ENCODE measurements at places on chromosomes 7 and 10.
A peak's percentile ranks its signal among the peaks of the same experiment; 100 is the strongest.

DNA sequence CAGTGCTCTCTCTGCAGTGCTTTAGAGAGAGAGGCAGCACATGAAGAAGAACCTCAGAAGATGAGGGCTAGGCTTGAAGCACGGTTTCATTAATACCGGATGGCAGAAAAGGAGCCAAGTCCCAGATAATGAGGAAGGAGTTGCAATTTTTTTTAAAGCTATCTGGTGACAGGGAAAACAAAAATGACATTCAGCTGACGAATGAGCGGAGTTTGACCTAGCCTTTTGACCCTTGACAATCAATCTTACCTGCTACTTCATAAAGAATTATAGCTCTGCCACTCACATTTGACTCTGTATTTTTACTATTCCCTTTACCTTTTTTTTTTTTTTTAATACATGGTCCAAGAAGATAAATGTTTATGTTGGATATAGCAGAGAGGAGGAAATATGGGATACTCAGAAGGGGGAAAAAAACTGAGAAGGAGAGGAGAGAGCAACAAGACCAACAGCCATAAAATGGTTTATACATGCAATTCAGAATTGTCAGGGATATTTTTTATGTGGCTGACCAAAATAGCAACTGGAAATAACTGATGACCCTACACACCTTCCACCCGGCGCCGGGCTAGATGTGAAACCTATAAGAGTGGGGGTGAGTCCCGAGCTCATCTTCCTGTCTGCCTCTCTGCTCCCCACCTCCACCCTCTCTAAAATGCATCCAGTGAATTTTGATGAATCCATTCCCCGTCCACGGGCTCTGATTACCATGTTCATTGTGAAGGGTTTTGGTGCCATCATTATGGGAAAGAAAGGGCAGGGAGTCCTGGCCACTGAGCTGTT, 274.4 kb upstream of the YAE1 start:
- DNase-seq = no peak

DNA sequence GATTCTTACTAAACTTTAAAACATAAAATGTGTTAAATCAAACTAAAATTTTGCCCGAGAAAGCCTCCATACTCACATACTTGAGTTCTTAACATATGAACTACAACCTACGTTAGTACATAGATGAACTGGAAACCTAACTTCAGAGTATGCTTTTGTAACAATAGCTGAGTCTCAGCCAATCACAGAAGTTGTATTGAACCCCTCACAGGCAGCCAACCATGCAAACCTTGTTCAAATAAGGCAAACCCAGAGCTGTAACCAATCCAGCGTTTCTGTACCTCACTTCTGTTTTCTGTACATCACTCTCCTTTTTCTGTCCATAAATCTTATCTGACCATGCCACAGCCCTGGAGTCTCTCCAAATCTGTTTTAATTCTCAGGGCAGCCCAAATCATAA, 157.3 kb upstream of the COL1A2 start:
- no peak for DNase-seq

DNA sequence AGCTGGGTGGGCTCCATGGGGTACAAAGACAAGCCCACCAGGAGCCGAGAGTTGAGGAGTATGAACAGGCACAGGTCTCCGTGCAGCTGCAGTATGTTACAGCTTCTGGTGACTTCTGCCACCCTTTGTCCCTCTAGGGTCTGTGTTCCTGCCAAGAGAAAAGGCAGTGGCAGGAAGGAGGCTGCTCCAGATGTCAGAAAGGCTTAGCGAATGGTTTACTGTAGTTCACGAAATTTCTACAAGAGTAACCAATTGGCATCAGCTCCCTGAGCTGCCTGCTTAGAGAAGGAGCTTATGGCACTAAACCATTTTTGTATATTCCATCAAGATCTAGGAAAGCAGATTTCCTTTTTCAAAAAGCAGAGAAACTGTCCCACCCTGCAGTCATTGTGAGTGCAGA, 48.2 kb upstream of the TMEM72 start:
- DNase-seq = no peak

DNA sequence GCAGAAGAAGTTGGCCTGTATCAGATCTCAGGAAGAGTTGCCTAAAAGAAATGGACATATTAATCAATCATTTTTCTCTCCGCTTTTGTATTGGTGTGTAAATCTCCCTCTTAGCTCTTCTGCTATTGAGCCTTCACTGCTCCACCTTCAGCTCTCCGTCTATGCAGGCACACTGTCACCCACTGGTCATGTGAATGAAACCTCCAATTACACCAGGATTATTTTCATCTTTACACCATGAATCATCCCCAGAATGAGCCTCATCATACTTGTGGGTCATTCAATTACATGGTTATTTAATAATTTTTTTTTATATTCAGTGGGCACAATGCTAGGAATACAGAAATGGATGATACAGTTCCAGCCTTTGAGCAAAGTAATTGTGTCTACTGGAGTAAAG, 92.6 kb downstream of the LRRC4 start:
- no peak for DNase-seq

GRCh38 chr7:91265693-91266066, 1.4 kb downstream of the FZD1 start:
- DNase-seq = no peak

- no peak for DNase-seq
Observed at GRCh38 chr10:110615057-110615747, 28.9 kb upstream of the RBM20 start.

DNA sequence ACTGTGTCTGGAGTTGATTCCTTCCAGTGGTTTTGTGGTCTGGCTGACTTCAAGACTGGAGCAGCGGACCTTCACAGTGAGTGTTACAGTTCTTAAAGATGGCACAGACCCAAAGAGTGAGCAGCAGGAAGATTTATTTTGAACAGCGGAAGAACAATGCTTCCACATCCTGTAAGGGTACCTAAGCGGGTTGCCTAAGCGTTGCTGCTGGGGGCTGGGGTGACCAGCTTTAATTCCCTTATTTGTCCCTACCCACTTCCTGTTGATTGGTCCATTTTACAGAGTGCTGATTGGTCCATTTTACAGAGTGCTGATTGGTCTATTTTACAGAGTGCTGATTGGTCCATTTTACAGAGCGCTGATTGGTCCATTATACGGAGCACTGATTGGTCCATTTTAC, 13.2 kb downstream of the AKR1B15 start:
- DNase-seq = no peak

- no peak for DNase-seq
Observed at GRCh38 chr7:96685755-96686154, 23.9 kb downstream of the SEM1 start.

GRCh38 chr7:36021917-36022550, 131.0 kb upstream of the EEPD1 start:
- DNase-seq = no peak

GRCh38 chr7:2974093-2974819, 69.4 kb downstream of the CARD11 start:
- DNase-seq = no peak

- DNase-seq = no peak
Observed at GRCh38 chr7:150412016-150412415, 32.9 kb downstream of the ZNF775 start.

GRCh38 chr7:35988105-35988504, 164.9 kb upstream of the EEPD1 start:
- no peak for DNase-seq

DNA sequence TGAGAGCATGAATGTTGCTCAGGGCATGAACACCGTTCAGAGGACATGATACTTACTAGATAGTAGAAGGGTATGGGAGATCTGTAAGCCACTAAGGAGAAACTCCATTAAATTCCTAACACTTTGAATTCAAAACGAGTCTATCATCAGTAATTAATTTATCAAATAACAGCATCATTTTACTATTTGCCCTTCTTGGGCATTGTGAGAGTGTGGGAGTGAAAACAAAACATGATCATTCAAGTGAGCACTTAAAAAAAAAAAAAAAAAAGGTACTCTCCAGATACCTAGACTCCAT, 20.5 kb upstream of the ASB15 start:
- DNase-seq = no peak

DNA sequence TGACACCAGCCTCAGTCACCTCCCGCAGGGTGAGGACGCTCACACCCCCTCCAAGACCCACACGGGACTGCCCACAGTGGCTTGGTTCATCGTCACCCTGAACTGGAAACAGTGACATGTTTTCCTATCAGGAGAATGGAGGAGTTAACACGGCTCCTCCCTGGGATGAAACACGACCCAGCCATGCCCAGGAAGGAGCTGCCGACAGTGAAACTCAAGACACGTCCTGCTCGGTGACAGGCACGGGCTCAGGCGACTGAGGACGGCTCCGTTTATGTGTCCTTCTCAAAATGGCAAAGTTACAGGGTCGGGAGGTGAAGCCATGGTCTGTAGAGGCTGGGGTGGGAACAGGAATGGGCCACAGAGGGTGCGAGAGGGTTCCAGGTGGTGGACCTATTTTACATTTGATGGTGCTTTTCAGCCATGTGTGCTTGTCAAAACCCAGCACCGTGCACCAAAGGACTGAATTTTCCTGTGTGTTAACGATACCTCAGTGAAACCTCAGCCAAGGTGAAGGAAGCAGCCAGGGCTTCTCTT, 272.4 kb downstream of the ADARB2 start:
- DNase-seq = no peak

- no peak for DNase-seq
Observed at GRCh38 chr7:128424686-128425275, 15.0 kb upstream of the IMPDH1 start.

- no peak for DNase-seq
Observed at GRCh38 chr10:17409170-17409733, 45.1 kb downstream of the ST8SIA6 start.

GRCh38 chr10:120732067-120732466, 119.1 kb upstream of the WDR11 start:
- DNase-seq = peak; percentile 16

All from NCI-H446 treated with DMSO at 0.1 percent for 48 hours (cell line).